ENCODE measurements at places on chromosomes 12 and 14.

DNA sequence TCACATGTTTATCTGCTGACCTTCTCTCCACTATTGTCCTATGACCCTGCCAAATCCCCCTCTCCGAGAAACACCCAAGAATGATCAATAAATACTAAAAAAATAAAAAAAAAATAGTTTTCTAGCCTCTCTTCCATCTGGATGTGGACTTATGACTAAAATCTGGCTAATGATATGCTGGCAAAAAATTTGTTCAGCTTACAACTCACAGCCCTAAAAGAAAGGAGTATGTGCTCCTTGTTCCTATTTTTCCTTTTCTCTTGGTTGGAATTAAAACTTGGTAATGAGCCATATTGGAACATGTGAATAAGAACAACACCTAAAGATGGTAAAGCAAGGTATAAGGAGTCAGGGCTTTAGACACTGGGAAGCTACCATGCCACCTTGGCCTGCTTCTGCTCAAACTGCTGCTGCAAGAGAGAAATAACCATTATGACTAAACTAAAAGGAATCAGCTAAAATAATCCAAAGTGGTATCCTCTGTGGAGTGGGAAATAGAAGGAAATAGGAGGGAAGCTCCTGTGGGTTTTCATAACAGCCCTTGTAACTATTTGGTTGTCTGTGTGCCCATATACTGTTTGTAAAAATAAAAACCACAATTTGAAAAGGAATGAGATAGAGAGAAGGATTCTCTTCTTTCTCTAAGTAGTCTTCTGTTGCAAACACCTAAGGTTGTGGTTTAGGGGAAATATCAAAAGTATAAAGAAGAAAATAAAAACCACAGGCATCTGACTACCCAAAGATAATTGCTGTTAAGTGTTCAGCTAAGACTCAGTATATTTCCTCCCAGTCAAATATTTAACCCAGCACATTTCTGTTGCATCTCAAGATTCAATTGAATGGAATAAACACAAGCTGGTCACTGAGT lies 53.8 kb downstream of the SDR9C7 start:
- DNase-seq, result no peak

GRCh38 chr14:75162631-75163030 lies 13.8 kb downstream of the TMED10 start:
- DNase-seq, result no peak

DNA sequence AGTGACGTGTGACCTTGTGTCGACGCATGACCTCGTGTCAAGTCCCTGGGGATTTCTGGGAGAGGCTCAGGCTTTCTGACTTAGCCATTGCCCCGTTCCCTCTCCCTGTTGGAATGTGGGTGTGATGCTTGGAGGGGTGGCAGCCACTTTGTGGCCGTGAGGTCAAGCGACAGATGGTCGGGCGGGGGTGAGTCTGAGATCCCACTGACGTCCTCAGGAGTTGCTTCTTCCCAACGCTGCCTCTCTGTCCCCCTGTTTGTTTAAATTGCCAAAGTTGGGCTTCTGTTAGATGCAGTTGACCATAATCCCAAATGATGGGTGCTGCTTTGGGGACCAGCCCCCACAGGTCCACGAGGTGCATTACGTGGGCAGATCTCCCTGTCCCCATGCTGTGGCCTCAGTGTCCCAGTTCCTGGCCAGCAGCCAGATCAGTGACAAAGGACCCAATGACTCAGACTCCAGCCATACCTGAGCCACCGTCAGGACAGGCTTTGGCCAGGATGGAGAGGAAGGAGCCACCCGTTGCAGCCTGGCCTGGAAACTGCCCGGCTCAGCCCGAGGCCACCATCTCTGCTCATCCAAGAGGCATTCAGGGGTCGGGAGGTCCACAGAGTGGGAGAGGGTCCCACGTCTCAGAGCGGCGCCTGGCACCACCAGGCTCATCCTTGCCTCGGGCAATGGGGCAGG lies 34.4 kb upstream of the GALNT9 start:
- DNase-seq, result no peak

GRCh38 chr14:37601865-37602264 lies 6.4 kb downstream of the TTC6 start:
- no peak for DNase-seq
